Kidney (tissue), 22 donors: ENCODE measurements at places on chromosomes 7 and 10. TPM values are rescaled to one million over a fixed set of nuclear protein-coding genes. Genes with fewer than 3 reads are reported as not detected.

DNA sequence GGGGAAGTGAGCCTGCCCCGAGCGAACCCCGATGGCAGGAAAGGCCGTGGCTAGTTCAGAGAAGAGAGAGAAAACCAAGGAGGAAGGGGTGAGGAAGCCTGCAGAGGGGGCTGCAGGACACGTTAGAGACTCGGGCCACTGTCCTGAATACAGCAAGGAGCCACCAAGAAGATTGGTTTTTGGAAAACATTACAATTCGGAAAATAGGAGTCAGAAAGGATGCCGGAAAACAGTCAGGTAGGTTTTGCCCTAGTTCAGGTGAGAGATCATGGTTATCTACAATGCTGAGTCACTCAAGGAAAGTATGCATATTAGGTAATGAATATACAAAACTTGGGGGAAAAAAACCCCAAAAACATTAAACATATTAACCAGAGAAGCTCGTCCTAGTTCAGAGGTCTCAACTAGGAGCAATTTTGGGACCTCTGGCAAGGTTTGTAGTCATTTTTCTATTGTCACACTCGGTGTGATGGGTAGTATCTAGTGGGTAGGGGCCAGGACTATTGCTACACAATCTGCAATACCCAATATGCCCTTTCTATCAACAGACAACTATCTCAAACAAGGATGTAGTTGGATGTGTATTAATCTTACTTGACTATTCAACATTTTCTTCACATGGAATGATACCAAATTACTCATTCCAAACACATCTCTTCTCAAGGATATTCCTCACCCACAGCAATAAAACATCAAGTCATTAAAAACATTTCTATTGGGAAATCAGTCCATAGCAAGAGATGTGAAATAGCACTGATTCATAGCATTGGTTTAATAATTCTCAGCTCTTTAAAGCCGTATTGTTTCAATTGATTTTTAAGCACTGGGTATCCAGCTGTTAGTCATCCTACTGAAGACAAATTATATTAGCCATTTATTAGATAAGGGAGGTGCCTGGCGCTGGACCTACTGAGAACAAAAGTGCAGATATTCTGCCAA, 74.4 kb upstream of the RSU1 start:
- peak; percentile 65 for DNase-seq
- H3K4me1 ChIP-seq, result no peaks in the 10 kb centered on the region
- H3K27ac ChIP-seq, result no peak overlapping the region
- H3K27me3 ChIP-seq, result no peaks in the 10 kb centered on the region
- H3K4me3 ChIP-seq, result no peak overlapping the region
- H3K36me3 ChIP-seq, result no peaks in the 10 kb centered on the region

UPK3BL2 gene
- total RNA-seq, result 21.6 TPM

DNA sequence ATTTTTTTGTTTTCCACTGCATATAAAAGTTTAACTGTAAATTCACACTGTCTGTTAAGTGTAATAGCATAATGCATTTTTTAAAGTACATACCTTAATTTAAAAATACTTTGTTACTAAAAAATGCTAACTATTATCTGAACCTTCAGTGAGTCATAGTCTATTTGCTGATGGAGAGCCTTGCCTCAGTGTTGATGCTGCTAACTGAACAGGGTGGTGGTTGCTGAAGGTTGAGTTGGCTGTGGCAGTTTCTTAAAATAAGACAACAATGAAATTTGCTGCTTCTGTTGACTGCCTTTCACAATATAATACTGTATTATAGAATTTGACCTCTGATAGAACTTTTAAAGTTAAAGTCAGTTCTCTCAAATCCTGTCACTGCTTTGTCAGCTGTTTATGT, 72.3 kb upstream of the GATAD1 start:
- no peak overlapping the region for H3K4me3 ChIP-seq
- H3K4me1 ChIP-seq, result no peaks in the 10 kb centered on the region
- no peak for DNase-seq
- no peak overlapping the region for H3K27ac ChIP-seq

NPY4R2 gene
- not detected for total RNA-seq
